ENCODE measurements at places on chromosomes 7 and 10.

GRCh38 chr10:99331207-99331803 lies 2.1 kb downstream of the CNNM1 start:
- DNase-seq: no peak

DNA sequence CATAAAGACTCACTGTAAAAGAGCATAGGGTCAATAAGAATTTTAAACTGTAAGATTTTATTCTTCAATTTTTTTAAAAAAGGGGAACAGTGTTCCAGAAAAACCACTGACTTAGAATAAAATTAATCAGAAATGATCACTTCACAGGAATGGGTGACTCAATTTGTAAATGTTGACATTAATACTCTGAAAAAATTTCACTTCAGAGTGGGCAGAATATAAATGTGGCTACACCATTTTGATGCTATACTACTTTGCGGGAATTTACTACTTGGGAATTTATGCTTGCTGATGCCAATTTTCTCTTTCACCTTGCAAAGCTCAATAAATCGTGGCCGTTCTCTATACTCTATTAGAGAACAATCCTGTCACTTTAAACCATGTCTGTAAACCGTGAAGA lies 126.9 kb downstream of the HIBADH start:
- no peak for DNase-seq

GRCh38 chr10:93458821-93459257 lies 23.3 kb downstream of the MYOF start:
- DNase-seq: no peak

DNA sequence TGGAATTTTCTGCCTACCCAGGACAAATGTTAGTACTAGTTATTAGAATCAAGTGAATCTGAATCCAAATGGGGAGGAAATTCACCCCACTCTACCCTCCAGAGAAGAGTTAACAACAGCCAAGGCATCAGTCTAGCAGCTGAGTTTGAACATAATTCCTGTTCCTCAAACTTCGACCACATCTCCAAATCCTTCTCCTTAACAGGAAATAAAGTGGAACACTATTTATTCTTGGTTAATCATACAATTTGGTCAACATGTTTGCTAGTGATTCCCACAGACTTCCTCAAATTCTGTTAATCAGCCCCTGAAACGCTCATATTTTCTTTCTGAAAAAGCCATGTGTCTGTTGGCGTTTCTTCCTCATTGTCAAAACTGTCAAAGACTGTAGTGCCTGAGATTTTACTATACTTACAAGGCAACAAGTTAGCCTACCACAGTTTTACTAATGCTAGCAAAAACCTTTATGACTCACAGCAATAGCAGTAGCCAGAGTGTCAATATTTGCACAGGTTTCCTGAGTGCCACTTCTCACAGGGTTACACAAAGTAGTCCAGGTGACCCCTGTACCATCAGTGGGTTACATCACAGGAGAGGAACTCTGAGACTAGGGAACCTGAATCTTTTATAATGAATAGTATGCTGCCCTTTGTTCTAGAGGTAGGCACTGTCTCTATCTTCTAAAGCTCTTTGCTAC lies 202.9 kb downstream of the GRM3 start:
- no peak for DNase-seq

DNA sequence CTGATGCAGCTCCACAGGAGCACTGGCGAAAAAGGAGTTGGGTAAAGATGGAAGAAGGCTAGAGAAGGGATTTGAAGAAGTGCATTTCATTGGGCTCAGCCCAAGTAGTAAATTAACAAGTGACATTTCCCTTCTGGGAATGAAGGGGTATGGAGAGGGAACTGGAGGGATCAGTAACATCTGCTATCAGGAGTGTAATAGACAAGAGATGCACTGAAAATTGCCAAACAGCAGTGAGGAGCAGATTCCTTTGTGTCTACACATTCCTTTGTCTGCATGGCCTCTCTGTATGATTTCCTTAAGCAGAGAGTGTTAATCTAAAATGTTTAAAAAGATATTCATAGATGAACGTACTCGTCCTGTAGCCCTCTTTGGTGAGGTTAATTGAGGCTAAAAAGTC lies 148.2 kb upstream of the FERD3L start:
- DNase-seq: no peak

DNA sequence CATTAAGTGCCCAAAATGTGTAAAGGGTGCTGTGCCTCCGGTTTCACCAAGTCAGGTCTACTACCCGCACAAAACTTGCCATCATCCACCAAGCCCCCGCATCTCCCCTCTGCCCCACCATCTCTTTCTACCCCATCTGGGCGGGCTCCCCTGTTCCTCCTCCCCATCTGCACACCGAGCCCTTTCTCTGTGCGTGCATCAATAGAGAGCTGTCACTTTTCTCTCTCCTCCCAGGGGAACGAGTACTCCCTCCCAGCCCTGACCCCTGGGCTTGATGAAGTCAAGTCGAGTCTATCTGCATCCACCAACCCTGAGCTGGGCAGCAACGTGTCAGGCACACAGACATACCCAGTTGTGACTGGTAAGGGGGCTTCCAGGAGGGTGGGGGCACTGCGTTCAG lies 63.5 kb downstream of the PAX2 start:
- DNase-seq: no peak

GRCh38 chr10:79082631-79083596 lies 14.1 kb downstream of the ZMIZ1 start:
- DNase-seq: no peak

GRCh38 chr7:34401776-34402175 lies 256.2 kb upstream of the NPSR1 start:
- DNase-seq: no peak

GRCh38 chr10:31927565-31927883 lies 1.1 kb downstream of the ARHGAP12 start:
- no peak for DNase-seq

GRCh38 chr7:24769851-24770250 lies 12.6 kb upstream of the GSDME start:
- no peak for DNase-seq

DNA sequence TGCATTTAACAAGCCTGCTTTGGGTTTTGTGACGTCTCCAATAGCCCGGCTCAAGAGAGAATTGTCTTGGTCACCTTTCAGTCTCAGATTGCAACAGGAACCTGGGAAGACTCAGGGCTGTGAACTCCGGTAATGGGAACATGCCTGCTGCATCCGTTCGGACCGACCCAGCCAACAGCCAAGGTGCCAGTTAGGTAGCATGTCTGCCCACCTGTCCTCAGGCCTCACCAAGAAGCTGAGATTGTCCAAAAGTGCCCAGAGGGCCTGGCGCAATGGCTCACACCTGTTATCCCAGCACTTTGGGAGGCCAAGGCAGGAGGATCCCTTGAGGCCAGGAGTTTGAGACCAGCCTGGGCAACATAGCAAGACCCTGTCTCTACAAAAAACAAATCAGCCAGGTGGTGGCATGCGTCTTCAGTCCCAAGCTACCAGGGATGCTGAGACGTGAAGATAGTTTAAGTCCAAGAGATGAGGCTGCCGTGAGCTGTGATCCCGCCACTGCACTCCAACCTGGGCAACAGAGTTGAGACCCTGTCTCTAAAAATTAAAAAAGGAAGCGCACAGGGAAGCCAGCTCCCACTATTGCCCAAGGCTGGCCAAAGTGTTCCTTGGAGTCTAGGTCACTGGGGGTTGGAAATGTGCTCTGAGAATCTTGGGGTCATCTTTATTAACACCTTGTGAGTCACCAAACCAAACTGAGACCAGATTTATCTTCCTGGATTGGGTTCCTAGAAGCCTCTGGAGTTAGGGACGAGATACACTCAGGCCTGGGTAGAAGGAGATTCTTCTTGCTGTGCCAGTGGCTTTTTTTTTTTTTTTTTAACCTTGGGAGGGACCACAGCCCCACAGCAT lies 26.9 kb downstream of the BAG3 start:
- DNase-seq: no peak

GRCh38 chr10:132309879-132310591 lies 2.3 kb upstream of the STK32C start:
- no peak for DNase-seq

GRCh38 chr7:22411977-22412693 lies 55.2 kb upstream of the RAPGEF5 start:
- DNase-seq: no peak

GRCh38 chr10:112426111-112426510 lies 20.6 kb downstream of the ZDHHC6 start:
- peak; percentile 20 for DNase-seq

DNA sequence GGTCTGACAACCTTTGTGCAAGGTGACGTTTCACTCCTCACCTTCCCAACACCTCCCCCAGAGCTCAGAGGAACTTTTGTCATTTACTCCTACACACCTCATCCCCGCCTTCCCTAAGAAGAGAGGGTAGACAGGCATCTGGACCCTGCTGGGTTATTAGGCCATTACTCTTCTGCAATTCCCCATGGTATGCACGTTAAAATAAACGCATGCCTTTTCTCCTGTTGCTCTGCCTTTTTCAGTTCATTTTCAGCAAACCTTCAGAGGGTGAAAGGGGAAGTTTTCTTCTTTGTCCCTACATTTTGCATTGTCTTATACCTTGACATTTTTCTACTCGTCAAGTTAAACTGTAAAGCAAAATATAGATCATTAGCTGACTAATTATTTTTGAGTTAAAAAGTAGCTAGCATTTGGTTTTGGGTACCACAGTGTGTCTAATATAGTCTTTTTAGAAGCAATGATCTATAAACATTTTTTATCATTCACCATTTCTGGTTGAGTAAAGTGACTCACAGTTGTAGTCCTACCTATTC lies 10.5 kb upstream of the EDRF1 start:
- DNase-seq: no peak

DNA sequence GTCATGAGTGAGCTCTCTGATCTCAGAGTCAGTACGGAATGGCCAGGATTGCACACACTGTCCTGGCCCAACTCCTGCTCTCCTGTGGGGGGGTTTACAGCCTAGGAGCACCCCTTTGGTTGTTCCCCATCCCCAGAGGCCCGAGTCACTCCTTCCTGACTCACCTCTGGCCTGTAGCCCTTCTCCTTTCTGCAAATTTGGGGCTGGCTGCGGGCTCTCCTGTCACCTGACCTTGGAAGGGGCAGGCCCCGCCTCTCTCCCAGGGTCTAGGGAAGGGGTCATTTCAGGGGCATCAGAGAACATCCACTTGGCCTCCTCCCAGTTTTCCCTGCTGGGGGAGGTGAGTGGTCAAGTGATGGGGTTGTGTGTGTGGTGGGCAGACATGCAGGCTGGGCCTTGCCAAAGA lies 1.7 kb downstream of the NYAP1 start:
- no peak for DNase-seq

DNA sequence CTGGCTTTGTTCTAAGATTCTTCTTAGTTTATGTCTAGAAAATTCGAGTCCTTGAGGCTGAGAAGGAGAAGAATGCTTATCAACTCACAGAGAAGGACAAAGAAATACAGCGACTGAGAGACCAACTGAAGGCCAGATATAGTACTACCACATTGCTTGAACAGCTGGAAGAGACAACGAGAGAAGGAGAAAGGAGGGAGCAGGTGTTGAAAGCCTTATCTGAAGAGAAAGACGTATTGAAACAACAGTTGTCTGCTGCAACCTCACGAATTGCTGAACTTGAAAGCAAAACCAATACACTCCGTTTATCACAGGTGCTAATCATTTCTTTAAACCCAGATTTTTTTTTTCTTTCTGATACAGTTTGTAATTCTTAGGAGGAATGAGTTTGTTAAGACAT lies 6.7 kb downstream of the CEP55 start:
- no peak for DNase-seq
